ENCODE measurements at places on chromosomes 11 and 22.

DNA sequence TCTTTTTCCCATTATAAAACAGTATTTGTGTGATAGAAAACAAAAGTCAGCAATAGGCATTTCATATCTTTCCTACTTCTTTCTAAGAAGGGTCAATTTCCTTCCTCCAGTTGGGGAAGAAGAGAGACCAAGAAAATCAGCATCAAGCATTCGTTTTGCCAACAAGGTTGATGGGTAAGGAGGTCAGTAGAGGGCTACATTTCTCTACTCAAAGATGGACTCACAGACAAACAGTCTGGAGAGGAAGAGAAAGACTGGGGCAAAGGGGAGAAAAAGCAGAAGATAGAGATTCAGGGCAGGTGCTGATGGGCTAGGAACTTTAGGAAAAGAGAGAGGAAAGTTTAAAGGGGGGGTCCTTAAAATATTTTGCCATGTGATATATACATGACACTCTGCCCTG, 8.6 kb upstream of the MTNR1B start:
- DNase-seq = no peak

- no peak for DNase-seq
Observed at GRCh38 chr22:40694411-40694810, 15.1 kb downstream of the MCHR1 start.

- DNase-seq = no peak
Observed at GRCh38 chr11:90256404-90257157, 33.7 kb upstream of the CHORDC1 start.

- DNase-seq = no peak
Observed at GRCh38 chr22:36395055-36395849, 7.5 kb upstream of the MYH9 start.

DNA sequence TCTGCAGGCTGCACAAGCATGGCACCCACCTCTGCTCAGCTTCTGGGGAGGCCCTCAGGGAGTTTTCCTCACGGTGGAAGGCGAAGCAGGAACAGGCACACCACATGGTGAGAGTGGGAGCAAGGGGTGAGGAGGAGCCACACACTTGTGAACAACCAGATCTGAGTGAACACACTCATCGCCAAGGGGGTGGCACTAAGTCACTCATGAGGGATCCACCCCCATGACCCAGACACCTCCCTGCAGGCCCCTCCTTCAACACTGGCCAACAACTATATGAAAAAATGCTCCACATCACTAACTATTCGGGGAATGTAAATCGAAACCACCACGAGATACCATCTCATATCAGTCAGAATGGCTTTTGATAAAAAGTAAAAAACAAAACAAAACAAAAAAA, 722 bp upstream of the KRTAP5-2 start:
- no peak for DNase-seq

DNA sequence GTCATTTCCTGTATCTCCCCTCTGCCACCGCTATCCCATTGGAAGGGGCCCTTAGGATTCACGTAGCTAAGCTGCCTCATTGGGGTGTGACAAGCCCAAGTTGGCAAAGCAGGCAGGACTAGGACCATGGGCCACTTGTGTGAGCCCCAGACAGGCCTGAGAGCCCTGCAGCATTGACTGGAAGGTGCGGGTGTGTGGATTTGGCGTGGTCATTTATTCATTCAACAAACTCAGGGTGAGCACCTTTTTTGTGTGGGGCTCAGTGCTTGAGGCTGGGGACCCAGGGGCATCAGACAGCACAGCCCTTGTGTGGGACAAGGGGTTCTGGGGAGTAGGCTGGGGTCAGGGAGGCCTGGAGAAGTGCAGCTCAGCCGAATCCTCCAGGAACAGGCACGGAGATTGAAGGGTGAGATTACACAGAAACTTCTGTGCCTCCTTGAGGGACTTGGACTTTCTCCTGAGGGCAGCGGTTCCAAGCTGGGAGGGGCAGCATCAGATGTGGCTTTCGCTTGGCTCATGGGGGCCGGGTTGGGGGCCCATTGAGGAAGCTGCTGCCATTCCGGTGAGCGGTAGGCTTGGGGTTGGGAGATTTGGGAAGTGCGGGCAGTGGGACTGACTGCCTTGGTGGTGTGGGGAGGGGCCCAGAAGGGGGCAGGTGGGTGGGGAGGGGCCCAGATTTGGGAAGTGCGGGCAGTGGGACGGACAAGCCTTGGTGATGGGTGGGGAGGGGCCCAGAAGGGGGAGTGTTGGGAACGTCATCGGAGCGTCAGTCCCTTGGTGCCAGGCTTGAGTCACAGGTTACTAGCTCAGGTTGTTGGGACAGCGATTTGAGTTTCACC, 11.9 kb downstream of the MGAT3 start:
- DNase-seq = no peak

DNA sequence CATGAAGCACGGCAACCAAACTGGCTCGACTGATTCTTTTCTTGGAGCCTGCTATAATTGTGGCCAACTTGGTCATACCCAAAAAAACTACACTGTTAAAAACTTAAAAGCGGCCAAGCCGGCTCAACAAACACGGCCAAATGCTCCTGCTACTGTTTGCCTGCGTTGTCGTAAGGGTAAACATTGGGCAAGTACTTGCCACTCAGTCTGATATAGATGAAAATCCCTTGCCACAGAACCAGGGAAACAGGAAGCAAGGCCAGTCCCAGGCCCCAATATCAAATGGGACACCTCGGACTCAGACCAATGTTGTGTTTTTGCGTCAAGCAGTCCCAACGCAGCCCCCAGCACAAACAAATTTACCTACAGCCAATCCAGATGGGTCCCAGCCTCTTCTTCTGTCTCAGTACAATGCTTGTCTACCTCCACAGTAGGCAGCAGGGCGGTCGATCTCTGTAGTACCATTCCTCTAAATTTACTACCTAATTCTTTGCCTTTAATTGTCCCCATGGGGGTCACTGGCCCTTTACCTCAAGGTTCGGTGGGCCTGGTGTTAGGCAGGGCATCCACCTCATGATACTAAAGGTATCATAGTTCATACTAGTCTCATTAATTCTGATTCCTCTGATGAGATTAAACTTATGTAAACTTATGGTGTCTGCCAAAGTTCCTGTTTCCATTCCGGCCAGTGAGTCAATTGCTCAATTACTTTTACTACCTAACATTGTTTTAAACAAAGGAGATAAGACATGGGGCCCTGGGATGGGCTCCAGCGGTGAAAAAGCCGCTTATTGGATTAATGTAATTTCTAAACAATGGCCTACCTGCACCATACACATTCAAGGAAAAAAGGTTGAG, 3.7 kb upstream of the COMT start:
- DNase-seq = no peak

DNA sequence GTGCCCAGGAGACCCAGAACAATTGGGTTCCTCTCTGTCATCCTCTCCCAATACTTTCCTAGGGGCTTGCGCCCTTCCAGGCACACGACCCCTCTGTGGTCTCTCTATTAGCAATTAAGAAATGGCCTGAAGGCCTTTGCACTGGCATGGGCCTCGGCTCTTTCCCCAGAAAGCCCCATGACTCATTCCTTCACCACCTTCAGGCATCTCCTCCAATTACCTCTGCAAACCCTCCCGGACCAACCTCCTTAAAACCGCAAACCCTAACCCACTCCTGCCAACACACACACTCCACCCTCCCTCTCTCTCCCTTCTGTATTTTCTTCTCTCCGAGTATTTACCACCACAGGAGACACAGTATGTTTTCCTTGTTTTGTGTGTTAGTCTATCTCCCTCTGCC, 36.7 kb downstream of the LARGE1 start:
- DNase-seq = no peak

GRCh38 chr22:44463151-44463550, 34.9 kb downstream of the RTL6 start:
- no peak for DNase-seq

GRCh38 chr11:8717544-8717875, 34.9 kb downstream of the RPL27A start:
- DNase-seq = no peak

- no peak for DNase-seq
Observed at GRCh38 chr11:112999520-112999919, 38.3 kb downstream of the NCAM1 start.

GRCh38 chr22:36253523-36254490, 874 bp downstream of the APOL1 start:
- DNase-seq = no peak

DNA sequence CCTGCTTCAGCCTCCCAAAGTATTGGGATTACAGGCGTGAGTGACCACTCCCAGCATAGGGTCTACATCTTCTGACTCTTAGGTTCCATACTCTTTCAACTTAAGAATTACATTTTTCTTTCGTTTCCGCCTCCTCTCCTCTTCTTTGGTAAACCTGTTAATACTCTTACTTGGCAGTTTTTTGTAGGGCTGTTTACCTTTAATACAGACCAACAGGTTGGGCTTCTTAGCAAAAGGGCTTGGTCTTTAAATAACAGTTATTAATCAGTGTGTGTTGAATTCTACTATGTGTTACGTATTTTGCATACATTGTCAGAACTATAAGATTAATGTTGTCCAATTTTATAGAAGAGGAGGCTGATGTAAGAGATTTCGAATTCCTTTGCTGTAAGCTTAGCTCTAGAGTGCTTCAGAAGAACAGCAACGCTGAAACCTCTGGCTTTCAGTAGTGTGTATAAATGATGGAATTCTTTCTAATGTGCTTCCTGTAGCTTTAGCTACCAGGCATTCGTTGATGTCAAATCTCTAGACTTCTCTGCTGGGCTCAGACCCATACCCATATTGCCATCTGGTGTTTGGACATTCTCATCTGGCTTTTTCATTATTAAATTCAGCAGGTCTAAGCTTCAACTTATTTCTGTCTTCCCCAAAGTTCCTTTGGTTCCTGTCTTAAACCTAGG, 3.1 kb downstream of the FDX1 start:
- no peak for DNase-seq

DNA sequence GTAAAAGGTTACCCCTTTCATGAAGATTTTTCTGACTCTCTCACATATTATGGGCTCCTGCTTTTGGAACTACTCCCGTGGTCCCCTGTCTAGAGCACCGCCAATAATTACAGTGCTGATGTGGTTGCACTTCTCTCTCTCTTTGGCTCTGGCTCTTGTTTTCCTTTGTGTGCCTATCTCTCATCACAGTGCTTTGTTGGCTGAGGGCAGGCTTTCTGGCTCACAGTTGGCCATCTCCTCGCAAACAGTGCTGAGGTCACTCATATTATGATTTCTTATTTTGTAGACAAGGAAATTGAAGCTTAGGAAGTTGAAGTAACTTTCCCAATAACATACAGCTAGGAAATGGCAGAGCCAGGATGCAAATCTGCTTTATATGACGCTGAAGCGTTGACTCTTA, 192.5 kb downstream of the DDX10 start:
- DNase-seq = no peak

DNA sequence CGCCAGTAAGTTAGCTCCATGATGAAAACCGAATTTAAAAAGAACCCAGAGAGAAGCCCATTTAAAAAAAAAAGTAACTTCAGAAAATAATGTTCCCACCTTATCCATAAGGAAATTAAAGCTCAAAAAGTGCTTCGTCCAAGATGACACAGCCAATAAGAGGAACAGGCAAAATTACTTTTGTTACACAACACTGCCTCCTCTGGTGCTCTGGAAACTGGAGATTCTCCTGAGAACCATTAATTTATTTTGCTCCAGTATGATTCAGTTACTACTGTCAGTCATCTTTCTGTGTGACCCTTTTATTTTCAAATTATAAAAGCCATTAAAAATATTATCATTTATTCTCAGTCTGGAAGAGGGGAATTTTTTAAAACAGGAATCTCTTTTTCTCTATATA, 2.0 kb downstream of the IFT27 start:
- no peak for DNase-seq

DNA sequence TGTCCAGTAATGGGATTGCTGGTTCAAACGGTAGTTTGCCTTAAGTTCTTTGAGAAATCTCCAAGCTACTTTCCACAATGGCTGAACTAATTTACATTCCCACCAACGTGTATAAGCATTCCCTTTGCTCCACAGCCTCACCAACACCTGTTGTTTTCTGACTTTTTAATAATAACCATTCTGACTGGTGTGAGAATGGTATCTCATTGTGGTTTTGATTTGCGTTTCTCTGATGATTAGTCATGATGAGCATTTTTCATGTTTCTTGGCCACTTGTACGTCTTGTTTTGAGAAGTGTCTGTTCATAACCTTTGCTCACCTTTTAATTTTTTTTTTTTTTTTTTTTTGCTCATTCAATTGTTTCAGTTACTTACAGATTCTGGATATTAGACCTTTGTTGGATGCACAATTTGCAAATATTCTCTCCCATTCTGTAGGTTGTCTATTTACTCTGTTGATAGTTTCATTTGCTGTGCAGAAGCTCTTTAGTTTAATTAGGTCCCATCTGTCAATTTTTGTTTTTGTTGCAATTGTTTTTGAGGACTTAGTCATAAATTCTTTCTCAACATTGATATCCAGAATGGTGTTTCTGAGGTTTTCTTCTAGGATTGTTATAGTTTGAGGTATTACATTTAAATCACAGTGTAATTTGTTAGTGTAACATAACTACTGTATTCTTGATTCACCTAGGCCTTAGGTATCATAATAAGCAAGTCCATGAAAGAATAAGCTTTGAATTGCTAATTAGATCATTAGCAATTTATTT, 33.0 kb downstream of the CCDC34 start:
- no peak for DNase-seq

- DNase-seq = no peak
Observed at GRCh38 chr11:61541598-61541997, 33.0 kb downstream of the LRRC10B start.

DNA sequence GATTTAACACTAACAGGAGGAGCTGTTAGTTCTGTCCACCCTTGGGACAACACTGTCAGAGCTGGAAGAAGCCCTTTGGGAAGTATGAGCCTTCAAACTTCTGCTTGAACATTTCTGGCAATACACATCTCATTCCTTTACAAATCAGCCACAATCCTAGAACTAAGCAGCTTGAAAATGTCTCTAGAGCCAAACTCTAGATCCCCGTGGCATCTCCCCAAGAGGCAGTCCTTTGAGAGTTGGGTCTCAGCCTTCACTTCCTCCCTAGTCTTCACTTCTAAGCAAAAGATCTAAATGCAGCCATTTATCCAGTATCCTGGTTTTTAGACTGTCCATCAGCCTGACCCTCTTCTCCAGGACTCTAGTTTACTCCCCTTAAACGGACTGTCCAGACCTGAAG, 26.9 kb downstream of the ARFGAP2 start:
- DNase-seq = no peak

DNA sequence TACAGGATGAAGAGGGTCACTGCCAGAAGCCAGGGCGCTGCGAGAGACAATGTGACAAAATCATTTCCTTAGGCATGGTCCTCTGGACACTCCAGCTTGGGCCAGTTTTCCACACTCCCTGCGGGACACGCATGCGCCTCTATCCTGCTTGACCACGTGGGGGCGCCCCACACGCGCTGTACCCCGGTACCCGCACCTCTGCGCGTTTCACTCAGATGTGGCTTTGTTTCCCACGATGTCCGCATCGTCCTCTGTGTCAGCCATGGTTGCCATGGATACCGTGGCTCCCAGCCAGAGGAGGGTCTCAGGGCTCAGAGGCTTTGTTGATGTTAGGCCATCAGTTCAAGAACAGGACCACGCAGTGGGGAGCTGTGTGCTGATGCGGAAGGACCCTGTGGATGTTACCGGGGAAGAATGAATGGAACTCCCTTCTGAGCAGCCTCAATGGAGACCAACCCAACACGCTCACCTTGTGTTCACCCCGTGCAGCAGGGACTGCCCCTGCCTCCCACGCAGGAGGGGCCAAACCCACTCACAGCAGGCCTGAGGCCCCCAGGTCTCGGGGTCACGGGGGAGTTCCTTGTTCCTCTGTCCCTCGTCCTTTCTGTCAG, 101.1 kb upstream of the SLC22A12 start:
- DNase-seq = peak; percentile 57

Measured in germinal center (tissue), 1 donor.